ENCODE measurements at places on chromosomes 3 and 15.

GRCh38 chr3:73235768-73236167 is 174.3 kb downstream of the EBLN2 start:
- DNase-seq = no peak

GRCh38 chr15:41502795-41503668 is 9.4 kb downstream of the ITPKA start:
- no peak for DNase-seq

- no peak for DNase-seq
These were observed 28.1 kb downstream of the CPNE4 start for GRCh38 chr3:132006605-132007204.

DNA sequence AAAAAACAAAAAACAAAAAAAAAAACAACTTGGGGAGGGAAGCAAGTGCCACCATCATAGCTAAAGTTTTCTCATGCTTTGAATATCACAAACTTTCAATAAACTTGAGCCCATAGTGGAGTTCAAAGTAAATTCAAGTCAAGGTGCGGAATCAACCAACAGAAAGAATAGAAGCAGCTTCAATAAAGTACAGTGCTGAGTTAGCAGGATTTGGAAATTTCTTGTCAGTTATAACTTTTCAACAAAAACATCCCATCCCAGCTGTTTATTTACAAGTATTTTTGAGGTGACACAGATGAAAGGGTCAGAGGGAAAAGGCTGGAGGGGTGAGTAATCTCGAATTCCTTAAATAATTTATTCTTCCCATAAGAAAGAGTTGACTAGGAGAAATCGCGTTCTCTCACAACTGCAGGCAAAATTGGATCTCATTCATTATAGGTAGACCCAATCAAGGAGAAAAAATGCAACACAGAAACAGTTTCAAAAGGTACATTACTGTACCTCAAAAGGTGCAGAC is 477.4 kb upstream of the RASGRP1 start:
- DNase-seq = no peak

- DNase-seq = no peak
These were observed 47.6 kb downstream of the PSMD6 start for GRCh38 chr3:63975723-63976122.

GRCh38 chr15:41992803-41993190 is 20.4 kb upstream of the EHD4 start:
- DNase-seq = no peak

GRCh38 chr3:194537732-194538247 is 51.0 kb upstream of the ATP13A3 start:
- DNase-seq = no peak

DNA sequence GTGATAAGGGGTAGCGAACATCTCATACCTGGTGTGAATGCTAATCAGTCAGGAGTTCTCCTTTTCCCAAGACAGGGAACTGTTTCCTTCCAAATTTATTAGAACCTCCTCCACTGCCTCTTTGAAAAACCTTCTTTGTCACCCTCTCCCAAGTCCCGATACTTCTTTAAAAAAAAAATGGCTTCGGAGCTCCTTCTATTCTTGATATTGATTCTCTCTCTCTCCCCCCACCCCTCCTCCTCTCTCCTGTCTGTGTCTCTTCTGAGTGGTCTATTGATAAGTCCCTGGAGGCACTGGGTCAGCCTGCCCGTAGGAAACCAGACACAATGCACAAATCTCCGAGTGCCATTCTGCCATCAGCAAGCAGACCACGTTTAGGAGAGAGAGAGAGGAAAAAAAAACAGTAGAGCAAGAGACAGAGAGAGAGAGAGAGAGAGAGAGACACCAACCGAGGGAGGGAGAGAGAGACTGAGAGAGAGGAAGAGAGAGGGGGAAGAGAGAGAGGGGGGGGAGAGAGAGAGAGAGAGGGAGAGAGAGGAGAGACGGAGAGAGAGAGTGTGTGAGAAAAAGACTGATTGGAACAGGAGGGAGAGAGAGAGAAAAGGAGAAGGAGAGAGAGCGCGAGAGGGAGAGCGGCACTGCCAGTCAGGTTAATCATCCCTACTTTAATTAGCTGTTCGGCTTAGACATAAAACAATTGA is 160.9 kb downstream of the TIGIT start:
- no peak for DNase-seq

DNA sequence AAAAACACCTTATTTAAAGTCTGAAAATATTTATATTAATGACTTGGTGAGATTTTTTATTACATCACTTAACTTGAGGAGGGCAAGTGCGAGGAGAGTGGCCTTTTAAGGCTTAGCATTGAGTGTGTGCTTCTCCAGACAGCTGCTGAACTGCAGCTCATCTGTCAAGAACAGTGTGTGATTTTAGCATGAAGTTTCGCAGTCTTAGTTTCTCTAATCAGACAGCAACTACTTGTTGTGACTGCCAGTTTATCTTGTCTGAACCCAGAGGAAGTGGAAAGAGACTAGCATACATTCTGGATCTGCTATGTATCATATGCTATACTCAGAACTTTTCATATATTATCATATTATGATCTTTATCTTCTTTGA is 291.7 kb upstream of the ROPN1 start:
- DNase-seq = no peak

GRCh38 chr3:106082616-106083015 is 213.8 kb upstream of the CBLB start:
- no peak for DNase-seq

DNA sequence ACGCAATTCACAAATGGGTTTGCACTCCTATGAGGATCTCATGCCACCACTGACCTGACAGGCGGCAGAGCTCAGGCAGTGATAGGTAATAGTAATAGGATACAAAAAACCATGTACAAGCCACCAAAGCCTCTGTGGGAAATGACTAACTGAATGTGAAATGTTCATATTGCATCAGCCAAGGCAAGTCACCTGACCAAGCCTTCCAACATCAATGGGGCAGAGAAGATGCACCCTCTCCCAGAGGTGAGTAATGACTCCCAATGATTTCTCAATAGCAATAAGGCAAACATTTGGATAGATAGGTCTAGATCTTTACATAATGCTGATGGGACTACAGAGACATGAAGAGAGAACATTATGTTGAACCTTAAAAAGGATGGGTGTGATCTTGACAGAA is 14.9 kb downstream of the CNTN3 start:
- DNase-seq = no peak

- no peak for DNase-seq
These were observed 81.1 kb downstream of the CHSY1 start for GRCh38 chr15:101170568-101171350.

- no peak for DNase-seq
These were observed 151.1 kb downstream of the IL20RB start for GRCh38 chr3:137108699-137109440.

GRCh38 chr3:52769786-52770455 is 819 bp downstream of the NEK4 start:
- DNase-seq = no peak

DNA sequence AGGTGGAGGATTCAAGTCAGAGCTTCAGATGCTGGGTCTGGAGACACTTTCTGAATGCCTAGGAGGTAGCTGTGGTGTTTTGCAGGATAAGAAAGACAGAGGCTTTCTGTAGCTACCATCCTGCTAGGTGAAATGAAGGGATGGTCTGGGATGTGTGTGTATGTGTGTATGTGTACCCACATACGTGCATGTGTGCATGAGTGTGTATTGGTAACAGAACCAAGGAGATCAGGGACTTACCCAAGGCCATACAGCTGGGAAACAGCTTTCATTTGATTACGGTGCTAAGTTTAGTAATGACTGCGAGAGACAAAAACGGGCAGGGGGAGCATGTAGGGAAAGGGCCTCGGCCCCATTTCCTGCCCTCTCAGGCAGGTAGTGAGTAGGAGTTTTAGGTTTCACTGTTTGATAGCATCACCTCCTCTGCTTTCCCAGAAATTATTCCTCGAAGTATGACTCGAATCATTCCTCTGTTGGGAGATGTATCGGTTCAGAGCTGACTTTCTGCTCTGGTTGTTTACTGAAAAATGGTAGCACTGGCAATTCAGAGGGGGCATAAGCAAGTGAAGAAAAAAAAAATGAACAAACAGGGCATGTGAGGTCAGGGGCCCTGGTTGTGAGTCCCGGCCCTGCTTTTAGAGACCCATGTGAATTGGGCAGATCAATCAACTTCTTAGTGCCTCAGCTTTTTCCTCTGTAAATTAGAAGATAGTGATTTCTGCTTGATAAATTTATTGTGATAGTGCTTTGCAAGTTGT is 130.7 kb downstream of the LPP start:
- peak; percentile 14 for DNase-seq

DNA sequence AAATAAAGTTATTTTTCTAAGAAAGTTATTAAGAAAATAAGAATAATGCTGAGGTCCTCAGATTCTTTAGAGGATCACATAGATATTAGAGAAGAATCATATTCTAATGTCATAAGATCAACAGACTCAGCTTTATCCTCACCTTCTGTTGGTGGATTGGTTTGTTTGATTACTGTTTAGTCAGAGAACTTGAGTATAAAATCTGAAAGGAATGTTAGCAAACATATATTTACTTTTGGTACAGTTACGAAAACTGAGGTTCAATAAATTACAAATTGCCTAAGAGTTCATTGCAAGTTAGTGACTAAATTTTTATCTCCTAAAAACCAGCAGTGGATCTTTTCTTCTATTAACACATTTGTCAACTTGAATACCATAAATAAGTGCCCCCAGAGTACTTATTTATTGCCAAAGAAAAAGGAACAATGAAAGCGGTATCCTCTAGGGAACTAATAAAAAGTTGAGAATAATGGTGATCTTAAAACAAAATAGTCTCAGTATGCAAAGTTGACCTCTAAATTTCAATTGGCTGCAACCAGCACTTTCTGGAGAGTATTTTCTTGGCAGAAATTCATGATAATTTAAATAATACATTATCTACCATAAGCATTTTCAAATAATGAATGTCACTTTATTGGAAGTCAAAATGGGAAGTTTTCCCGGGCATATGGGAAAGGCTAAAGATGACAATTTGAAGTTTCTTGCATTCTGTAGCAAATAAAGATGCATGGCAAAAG is 296.8 kb downstream of the OTOL1 start:
- no peak for DNase-seq

GRCh38 chr15:48507416-48508065 is 138.0 kb downstream of the FBN1 start:
- DNase-seq = no peak

GRCh38 chr3:72903004-72903403 is 15.2 kb downstream of the GXYLT2 start:
- DNase-seq = no peak

- no peak for DNase-seq
These were observed 53.8 kb upstream of the SMAD3 start for GRCh38 chr15:67011617-67012005.

DNA sequence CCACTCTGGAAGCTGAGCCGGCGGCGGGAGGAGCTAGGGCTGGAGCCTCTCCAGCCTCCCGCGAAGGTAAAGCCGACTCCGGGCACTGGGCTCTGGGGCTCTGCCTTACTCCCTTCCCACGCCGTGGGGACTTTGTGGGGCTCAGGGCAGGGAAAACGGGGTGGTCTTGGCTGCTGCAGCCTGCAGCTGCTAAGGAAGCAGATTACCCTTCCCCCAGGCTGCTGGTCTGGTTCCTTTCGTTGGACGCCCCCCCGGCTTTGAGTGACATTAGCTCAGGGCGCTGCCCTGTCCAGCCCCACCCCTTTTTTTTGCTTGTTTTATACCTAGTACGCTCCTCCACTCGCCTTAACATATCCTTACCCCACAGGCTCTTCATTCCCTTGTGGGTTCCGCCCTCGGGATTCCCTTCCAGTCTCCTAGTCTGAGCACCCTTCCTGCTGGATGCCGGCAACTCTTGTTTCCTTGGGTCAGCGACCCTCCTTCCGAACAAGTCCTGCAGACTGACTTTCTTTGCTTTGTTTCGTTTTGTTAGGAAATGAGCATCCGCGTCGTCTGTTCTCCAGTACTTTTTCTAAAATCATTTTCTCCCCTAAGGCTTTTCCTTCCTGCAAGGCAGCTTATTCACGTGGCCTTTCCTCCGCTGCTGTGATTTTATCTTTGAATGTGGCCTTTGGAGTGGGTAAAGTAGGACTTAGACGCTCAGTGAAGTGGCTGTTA is 551 bp downstream of the DNAJC13 start:
- peak; percentile 29 for DNase-seq

- DNase-seq = peak; percentile 4
These were observed 155.3 kb downstream of the NR1I2 start for GRCh38 chr3:119937229-119937628.

DNA sequence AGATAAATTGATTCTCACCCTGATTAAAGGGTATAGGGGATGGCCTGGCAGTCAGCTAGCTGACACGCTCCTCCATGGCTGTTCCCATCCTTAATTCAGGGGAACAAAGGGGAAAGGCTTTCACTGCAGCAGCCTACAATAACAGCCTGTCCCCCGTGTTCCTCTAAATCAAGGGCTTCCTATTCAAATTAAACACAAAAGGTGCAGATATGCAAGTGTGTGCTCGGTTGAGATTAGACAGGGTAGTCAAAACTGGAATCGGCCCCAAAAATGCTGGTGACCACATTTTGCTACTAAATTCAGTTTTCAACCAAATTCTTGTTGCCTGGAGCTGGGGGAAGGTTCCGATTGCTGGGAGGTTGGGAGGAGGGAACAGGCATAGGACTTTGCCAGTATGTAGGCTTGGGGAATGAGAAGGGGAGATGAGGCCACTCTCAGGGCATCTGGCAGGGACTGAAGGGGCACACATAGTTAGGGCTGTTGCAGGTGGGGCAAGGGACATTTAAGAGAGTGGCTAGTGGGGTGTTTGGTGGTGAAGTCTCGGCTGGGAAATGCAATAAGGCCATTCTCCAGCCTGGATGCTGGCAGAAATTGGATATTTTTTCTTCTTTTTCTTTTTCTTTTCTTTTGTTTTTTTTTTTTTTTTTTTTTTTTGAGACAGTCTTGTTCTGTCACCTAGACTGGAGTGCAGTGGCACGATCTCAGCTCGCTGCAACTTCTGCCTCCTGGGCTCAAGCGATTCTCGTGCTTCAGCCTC is 32.9 kb upstream of the CTSH start:
- DNase-seq = no peak

DNA sequence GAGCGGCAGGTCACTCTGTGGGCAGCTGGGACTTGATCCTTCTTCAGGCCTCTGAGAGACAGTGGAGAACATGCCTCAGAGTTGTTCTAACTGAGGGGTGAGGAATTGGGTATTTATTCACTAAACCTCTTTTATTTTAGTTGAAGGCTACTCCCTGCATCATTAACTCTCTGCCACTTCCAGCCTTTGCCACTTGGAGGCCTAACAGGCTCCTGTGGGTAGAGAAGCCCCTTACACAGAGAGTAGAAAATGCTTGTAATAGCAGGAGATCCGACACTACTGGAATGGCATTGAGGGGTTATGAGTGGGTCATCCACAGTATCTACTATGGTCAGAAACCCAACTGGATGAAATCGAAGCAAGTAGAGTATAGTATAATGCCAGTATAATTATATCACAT is 81.7 kb downstream of the RYR3 start:
- DNase-seq = no peak

- DNase-seq = no peak
These were observed 419.9 kb downstream of the OCA2 start for GRCh38 chr15:27679203-27679602.

DNA sequence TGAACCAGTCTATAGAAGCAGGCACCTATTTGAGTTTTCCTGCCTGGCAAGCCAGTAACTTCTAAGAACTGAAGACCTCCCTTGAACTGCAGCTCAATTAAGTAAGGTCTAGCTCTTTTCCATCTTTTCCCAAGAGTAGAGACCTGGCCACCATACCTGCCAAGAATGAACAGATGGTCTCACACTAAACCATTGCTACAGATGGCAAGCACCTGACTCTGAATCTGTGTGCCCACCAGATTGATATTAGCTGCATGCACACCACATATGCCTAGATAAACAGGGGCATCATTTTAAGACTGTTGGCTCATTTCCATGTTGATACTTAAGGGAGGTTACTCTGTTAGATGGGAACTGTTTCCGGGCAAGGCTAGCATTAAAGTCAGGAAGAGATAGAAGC is 34.8 kb upstream of the GSK3B start:
- DNase-seq = no peak

Measured in activated CD4-positive, alpha-beta T cell treated with anti-CD3 and anti-CD28 coated beads for 4 hours (primary cell).